Brain microvascular endothelial cell (primary cell): ENCODE measurements at places on chromosomes 1 and 21.

- no peak for DNase-seq
Measured at GRCh38 chr1:18528616-18529015, 47.9 kb downstream of the KLHDC7A start.

- no peak for DNase-seq
Measured at GRCh38 chr1:7915826-7916500, 24.7 kb downstream of the TNFRSF9 start.

DNA sequence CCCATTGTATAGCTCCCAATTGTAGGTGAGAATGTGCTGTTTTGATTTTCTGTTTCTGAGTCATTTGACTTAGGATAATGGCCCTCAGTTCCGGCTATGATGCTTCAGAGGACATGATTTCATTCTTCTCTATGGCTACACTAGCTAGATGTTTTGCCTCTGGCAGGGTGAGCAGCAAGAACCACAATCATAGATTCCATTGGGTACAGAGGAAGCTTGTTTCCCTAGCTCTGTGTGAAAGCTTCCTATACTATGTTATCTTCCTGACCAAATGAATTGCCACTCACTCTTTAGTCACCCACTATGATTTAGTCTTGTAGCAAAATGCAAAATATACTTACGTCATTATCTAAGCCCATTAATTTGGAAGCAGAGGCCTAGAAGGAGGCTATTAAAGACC is 616.3 kb downstream of the PLA2G4A start:
- no peak for DNase-seq

DNA sequence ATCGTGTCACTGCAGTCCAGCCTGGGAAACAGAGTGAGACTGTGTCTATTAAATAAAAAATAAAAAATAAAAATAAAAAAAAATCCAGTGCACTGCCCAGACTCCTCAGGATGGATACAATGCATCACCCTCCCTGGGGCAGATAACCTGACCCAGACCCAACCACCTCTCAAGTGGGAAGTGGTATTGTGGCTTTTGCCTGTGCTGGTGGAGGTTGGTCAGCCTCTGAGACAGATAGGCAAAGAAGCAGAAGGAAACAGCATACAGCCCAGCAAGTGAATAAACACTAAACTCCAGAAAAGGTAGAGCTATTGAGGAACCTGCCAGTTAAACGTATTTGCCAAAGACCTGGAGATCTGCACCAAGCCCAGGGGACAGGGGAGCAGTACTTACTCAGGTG is 22.0 kb downstream of the HHIPL2 start:
- DNase-seq, result no peak

DNA sequence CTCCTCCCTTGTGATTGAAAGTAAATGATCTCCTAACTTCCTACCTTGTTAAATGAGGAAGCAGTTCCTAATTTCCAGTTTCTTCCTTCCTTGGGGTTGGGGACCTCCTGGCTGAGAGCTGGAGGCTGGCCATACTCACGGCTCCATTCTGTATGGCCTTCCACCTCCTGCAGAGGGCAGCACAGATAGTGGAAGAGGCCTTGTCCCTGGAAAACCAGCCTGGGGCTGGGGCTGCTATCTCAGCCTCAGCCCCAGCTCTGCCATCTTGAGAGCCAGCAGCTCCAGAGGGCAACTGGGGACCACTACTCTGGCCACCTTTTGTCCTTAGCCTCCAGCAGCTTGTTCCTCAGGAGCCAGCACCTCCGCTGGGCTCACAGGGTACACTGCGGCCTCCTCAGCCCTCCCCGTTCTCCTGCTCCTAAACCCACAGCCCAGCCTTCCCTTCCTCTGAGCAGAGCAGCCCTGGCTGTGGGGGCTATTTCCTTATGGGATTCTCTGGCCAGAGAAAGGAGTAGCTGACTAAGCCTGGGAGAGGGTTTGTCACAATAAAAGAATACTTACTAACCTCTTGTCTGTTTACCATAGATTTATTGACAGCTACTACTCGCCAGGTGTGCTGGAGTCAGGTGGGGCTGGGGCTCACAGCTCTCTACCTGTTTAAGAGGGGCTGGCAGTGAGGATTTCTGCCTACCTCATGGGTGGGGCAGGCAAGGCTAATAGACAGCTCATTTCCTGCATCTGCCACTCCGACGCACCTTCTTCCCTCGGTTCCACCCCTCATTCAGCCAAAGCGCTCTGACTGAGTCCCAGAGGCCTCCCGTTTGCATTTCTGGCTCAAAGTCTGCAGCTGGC is 6.3 kb downstream of the TMEM234 start:
- DNase-seq, result peak; percentile 53

GRCh38 chr1:54325703-54326461 is 80.3 kb downstream of the SSBP3 start:
- no peak for DNase-seq

DNA sequence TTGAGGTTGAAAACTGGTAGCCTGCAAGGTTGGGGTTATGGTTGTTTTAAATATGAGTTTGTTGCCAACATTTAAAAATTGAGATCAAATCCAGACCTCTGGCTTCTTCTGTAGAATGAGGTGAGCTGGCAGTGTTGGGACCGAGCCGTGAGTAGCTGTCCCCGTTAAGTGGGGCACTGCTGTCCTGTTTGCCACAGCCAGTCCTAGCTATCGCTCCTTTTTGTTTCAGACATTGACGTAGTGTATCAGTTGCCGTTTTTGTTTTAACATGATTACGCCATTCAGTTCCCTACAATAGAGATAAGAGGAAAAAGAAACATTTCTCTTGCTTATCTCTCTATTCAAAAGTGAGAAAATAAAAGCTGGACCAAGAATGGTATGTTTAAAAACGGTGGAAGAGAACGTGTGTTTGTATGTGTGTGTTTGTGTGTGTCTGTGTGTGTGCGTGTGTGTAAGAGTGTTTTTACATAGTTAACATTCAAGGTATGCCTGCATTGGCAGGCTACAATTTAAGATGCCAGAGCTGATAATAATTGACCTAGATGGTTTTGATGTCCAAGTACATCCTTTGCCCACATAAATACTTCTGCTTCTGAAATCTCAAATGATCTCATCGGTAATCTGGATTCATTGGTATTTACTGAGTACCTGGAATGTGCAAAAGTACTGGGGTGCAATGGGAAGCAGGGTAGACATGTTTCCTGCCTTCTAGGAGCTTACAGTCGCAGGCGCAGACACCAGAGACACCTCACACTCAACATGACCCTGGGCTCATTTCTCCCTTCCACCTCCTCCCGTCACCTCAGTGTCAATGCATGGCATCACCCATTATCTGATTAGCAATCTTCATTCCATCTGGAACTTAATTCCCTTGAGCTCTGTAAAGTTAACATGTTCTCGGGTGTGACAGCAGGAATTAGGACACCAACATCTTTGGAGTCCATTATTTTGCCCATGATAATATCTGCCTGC is 65.8 kb downstream of the HUNK start:
- no peak for DNase-seq

DNA sequence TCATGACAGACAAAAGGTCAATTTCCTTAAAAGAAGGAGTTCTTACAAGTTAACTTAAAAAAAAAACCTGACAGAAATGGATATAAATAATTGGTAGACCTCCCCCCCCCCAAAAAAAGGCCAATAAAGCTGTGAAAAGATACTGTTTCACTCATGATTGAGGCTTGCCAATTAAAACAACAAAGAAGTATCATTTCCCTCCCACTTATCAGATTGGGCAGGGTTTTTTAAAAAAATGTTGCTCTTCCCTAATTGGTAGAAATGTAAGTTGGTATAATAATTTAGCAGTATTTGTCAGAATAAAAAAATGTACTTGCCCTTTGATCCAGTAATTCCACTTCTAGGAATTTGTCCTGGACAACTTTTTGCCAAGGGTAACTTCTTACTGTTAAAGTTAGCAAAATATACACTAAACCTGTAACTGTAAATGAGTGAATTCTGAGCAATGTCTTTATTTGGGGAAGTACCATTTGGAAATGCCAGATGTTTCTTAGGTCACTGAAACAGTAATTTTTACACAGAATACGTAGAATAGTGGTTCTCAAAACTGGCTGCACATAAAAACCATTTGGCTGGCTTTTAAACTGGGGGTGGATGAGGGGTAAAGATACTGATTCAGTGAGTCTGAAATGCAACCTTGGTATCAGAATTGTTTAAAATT is 17.5 kb downstream of the RNF2 start:
- no peak for DNase-seq

- DNase-seq, result no peak
Measured at GRCh38 chr1:201361652-201362504, 15.6 kb downstream of the TNNT2 start.

- no peak for DNase-seq
Measured at GRCh38 chr1:55204997-55205396, 10.2 kb downstream of the USP24 start.

DNA sequence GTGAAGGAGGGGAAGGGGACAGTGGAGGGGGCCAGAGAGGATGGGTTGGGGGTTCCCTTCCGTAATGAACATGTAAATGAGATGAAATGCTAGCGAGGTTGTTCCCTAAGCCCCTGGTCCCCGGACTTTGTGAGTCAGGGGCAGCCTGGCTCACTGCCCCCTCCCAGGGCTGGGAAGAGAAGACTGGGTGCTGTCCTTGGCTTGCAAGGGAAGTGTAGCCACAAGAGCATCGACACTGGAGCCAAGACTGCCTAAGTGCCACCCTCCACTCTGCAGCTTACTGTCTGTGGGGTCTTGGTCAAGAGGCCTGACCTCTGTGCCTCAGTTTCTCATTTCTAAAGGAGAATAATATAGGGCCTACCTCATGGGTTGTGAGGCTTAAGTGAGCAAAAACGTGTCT is 483 bp downstream of the PEAR1 start:
- no peak for DNase-seq

DNA sequence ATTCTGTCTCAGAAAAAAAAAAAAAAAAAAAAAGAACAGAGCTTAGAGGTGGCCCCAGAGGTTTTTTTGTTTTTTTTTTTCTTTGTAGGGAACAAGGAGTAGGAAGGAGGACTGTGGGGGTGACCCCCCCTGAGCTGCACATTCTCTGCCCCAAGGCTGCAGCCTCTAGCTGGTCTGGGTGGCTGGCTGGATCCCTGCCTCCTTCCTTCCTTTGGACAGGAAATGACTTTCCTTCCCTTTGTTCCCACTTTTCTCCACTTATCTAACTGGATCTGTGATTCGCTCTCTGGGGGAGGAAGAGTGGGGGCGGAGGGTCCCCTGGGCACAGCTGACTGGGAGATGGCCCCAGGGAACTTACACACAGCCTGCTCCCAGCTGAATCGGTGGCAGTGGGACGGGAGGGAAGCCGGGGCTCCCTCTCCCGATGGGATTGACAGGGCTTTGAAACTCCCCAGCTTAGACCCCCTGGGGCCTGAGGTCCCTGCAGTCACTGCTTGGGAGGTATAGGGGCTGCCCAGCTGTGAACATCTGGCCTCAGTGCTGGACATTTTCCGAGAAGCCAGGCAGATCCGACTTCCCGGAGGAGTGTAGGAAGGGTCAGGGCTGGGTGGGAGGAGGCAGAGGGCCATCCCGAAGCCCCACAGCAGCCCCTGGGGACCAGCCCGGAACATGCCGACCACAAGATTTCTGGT is 2.1 kb downstream of the FBLIM1 start:
- peak; percentile 53 for DNase-seq

- no peak for DNase-seq
Measured at GRCh38 chr1:1173793-1174415, at the start of gene TTLL10. Gene TTLL10, plus strand, starts transcription at chr1:1173880. Its CDS starts 5,336 bp downstream, at chr1:1179216.

- no peak for DNase-seq
Measured at GRCh38 chr1:75502776-75503175, 108.1 kb downstream of the SLC44A5 start.

GRCh38 chr21:18369115-18369514 is 34.5 kb downstream of the TMPRSS15 start:
- DNase-seq, result no peak

DNA sequence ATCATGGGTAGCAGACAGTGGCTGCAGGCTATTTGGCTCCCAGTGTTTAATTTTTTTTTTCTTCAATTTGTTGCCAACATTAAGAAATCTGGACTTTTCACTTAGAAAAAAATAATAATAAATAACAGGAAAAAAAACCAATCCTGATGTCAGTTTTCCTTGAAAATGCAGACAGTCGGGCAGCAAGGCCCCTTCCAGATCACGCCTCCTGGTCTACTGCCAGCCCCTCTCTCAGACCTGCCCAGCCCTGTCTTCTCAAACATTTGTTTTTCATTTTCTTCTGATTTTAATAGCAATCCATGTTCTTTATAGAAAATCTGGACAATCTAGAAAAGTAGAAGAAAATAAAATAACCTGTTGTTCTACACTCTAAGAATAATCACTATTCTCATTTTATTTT is 15.5 kb downstream of the IFNGR2 start:
- no peak for DNase-seq

- DNase-seq, result peak; percentile 93
Measured at GRCh38 chr1:207052911-207053769, at the start of gene PFKFB2. Gene PFKFB2, plus strand, starts transcription at chr1:207053275. Its CDS starts 1,443 bp downstream, at chr1:207054718.

- no peak for DNase-seq
Measured at GRCh38 chr1:81585371-81585770, 215.4 kb upstream of the ADGRL2 start.

- DNase-seq, result peak; percentile 70
Measured at GRCh38 chr1:61293197-61293596, 210.8 kb downstream of the NFIA start.

GRCh38 chr1:151852733-151853132 is 779 bp downstream of the THEM5 start:
- DNase-seq, result no peak

GRCh38 chr21:38958940-38959691 is 153.4 kb downstream of the ETS2 start:
- DNase-seq, result peak; percentile 32

- DNase-seq, result no peak
Measured at GRCh38 chr1:22457345-22457744, 5.7 kb downstream of the ZBTB40 start.

GRCh38 chr1:116097626-116098025 is 13.6 kb upstream of the MAB21L3 start:
- no peak for DNase-seq

DNA sequence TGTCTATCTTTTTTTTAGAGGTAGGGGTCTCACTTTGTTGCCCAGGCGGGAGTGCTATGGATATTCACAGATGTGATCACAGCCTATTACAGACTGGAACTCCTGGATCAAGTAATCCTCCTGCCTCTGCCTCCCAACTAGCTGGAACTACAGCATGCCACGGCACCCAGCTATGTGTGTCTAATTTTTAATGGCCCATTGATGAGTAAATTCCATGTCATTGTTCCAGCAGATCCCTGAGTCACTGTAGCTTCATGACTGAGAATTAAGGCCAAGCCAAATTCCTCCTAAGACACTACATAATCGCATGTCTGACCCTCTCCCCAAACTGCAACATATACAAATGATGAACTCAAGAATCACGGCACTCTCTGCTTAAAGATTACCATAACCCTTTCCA is 84.2 kb upstream of the RGS2 start:
- DNase-seq, result no peak
